NCI-H2081 treated with DMSO at 0.1 percent for 48 hours (cell line): ENCODE measurements at places on chromosomes 16 and 17.

DNA sequence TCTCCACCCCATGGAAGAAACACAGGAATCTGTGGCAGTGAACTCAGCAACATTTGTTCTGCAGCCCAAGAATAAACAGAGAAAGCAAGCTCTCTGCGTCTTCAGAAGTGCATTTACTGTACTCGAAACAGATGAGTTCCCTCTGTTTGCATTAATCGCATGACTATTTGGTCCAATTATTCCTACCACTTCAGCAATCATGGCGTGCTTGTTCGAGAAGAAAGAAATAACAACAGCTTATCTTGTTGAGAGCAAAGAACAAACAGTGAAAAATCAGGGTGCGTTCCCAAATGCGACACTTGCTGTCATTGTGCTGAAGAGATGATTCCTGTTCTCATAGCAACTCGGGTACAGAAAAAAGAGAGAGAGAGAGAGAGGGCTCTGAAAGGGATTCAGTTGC, 445.3 kb upstream of the MAF start:
- no peak for DNase-seq

- DNase-seq, result no peak
Measured at GRCh38 chr16:54657058-54657708, 273.5 kb upstream of the IRX5 start.

DNA sequence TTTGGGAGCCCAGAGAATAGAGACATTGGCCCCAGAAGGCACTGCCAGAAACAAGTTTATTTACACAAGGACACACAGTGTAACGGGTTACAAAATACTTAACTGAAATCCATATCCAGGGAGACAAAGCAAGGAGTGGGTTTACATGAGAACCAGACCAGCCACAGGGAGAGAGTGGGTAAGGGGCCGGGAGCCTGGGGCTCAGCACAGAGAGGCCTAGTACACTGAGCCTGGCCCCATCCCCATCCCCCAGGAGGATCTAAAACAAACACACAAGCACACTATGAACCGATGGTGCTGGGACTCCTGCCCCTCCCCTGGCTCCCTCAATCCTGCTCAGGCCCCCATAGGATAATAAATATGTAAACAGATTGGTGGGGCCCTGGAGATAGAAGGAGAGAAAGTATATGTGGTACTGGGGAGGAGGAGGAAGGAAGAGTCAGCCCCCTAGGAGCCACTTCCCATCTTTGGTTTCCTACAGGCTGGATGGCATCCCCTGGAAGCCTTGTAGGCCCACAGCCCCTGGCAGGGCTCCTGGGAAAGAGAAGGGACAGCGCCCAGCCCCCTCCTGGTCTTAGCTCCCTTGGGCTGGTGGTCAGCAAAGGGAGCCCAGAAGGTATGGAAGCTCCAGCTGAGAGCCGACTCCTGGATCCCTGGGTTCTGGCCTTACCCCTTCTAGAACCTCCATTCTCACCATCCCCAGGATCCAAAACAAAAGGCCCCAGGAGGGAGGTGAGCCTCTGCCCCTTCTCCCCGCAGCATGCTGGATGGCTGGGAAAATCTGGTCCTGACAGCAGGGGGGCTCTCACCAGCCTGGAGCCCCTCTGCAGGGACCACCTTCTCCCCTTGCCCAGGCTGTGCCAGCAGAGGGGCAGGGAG, 6.4 kb downstream of the G6PC3 start:
- no peak for DNase-seq

GRCh38 chr17:67746704-67747571, 29.2 kb downstream of the NOL11 start:
- no peak for DNase-seq

- no peak for DNase-seq
Measured at GRCh38 chr16:73066331-73066926, 18.5 kb upstream of the ZFHX3 start.

DNA sequence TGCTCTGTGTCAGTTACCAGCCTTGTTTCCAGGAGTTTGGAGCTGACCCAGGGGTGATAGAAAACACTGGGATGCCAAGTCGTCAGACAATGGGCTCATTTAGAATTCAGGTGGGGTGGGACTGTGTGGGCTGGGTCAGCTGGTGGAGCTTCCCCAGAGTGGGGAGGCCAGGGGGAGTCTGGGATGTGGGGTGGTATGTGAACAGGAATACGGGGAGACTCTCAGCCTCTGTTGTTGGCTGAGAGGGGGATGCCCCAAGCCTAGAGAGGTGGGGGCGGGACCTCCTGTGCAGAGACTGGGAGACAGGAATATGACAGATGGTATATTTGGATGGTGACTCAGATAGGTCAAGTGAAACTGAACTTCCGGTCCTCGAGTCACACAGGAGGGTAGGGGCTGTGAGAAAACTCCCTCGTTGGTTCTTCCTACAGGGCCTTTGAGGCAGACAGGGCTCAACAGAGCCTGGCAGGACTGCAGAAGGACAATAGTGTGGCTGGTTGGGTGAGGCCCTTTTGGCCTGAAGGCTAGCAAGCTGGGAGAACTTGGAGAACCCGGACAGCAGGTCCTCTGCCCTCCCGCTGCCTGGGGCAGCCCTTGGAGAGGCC, 23.7 kb downstream of the CDH1 start:
- no peak for DNase-seq

GRCh38 chr17:41101586-41102259, at the start of gene KRTAP4-16:
Gene KRTAP4-16, minus strand, starts transcription at chr17:41102209. Its CDS starts 0 bp downstream, at chr17:41102209.
- no peak for DNase-seq

DNA sequence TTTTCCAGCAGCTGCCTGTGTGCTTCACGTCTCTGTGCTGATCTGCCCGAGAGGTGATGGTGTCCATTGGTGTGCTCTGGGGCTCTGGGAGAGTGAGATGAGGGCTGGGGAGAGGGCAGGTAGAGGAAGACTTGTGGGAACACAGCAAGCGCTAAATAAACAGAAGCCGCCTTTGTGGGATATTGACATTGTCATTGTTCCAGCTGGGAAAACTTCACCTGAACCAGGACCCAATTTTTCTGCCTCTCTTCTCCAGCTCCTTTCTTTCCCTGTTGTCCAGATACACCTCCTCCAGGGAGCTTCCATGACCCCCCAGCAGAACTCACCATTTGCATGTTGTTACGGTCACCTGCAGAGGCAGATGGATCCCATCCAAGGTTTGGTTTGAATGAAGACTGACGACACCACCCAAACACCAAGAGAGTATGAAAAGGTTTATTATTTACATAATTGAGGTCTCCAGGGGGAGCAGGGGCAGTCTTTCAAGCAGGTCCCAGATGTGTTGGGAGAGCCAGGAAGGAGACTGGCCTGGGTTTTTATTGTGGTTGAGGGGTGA, 3.6 kb upstream of the ITGA3 start:
- DNase-seq, result peak; percentile 24

DNA sequence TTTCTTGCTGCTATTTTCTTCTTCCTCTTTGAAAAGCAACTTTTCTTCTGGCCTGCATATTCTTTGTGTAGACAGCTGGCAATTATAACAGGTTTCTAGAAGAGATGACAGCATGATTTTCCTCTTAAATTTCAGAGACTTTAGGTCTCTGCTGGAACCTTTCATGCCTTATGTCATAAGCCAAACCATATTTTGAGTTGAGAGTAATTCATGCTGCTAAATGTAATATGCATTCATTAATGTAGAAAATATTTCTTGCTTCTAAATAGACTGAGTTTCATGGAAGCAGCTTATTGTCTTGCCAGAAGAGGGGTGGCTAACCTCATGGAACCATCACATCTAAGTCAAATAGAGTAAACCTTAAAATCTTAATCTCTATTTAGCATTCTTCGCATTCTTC, 25.9 kb upstream of the ABCA9 start:
- no peak for DNase-seq

GRCh38 chr17:81808778-81809555, 5.0 kb downstream of the GCGR start:
- DNase-seq, result no peak

GRCh38 chr16:77068402-77068801, 122.6 kb upstream of the MON1B start:
- no peak for DNase-seq

- no peak for DNase-seq
Measured at GRCh38 chr17:6040504-6040903, 29.7 kb upstream of the WSCD1 start.

- DNase-seq, result peak; percentile 97
Measured at GRCh38 chr17:78979780-78980623, at the start of gene LGALS3BP. Gene LGALS3BP, minus strand, starts transcription at chr17:78979923. Its CDS starts 2,732 bp downstream, at chr17:78977191.

GRCh38 chr17:7220593-7221277, 997 bp downstream of the ACADVL start:
- no peak for DNase-seq

DNA sequence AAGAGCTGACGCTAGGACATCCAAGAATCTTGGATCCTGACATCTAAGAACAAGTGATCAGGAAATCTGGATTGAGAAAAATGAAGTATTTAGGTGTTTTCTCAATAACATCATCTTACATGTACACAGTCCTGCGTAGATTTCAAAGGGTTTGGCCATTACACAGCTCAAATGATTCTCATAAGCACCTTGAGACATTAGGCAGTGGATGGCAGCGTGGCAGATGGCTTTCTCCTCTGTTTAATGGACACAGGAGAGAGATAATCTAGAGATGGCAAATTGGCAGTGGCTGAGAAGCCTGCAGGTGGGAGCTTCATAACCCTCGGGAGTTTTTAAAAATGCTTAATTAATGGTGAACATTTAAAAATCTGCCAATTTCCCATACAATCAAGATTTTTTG, 137.5 kb downstream of the ZFHX3 start:
- no peak for DNase-seq

DNA sequence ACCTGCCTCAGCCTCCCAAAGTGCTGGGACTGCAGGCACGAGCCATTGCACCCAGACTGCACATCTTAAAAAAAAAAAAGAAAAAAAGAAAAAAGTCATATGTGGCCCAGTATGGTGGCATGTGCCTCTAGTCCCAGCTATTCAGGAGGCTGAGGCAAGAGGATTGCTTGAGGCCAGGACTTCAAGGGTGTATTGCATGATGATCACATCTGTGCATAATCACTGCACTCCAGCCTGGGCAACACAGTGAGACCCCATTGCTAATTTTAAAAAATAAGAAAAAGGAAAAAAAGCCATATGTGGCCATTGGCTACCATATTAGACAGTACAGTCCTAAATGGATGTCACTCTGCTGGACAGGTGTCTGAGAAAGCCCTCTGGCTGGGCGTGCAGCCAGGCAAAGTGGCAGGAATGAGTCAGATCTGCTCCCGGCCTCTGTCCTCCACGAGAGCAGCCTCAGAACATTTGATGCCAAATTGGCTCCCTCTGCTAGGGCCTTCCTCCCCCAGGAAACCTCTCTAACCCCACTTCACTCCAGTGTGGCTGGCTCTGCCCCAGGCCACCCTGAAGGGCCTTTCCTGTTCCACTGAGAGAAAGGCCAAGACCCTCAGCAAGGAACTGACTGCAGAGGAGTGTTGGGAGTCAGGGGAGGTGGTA, 14.7 kb downstream of the CA7 start:
- no peak for DNase-seq

- no peak for DNase-seq
Measured at GRCh38 chr16:51267681-51268080, 116.6 kb upstream of the SALL1 start.

DNA sequence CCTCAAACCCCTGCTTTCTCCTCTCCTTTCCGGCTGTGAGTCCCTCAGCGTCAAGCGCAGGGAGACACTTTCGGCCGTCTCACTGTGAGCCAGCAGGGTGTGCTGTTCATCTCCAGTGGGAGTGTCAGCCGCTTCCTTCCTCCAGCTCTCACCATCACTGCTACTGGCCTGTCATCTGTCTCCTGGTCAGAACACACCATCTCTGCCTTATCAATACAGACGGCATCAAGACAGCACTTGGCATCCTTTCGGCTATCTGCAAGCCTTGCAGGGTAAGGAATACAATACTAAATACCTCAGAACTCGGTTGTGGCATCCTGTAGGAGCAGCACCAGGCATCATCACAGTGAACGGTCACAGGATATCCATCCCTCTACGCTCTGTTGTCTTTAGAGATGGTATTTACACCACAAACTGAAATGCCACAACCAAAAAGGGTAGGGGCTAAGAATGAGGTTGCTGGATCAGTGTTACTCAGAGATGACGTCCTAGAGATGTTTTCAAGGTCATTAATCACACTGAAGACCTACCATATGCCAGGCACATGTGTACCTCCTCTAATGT, 20.7 kb upstream of the CMTM4 start:
- no peak for DNase-seq

- no peak for DNase-seq
Measured at GRCh38 chr16:49617016-49617629, 238.8 kb downstream of the ZNF423 start.

GRCh38 chr17:67615011-67615561, 102.7 kb upstream of the NOL11 start:
- DNase-seq, result no peak

GRCh38 chr17:80785477-80786178, 206.0 kb upstream of the CHMP6 start:
- DNase-seq, result no peak

- no peak for DNase-seq
Measured at GRCh38 chr16:77711775-77712174, 10.5 kb upstream of the NUDT7 start.

DNA sequence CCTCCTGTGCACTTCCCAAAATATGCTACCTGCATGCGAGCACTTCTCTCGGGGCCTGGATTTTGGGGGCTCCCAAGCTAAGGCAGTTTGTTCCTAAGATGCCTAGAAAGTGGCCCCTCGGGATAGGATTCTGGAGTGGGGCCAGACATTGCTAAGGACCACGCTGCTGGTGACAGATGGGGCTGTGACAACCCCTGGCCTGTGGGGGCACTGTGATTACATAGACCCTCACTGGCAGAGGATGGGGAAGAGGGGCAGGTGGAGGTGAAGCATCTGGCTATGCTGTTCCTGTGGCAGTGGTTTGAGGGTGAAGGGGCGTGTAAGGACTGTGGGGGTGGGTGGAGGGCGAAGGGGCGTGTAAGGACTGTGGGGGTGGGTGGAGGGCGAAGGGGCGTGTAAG, 128.4 kb downstream of the ENGASE start:
- no peak for DNase-seq

DNA sequence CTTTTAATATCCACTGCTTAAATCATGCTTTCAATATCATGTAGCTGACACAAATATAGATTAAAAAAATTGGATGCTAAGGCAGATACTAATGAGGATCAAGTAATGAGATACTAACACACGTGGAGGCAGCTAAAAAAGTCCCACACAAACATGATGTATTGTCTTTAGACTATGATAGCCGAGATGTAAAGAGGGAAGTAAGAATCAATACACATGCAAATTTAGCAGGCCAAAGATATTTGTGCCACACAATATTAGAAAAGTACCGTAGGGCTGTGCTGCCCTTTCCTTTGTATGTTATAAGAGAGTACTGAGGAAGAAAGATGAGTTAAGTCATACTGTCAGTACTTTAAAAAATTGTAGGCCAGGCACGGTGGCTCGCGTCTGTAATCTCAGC, 51.4 kb upstream of the STAC2 start:
- DNase-seq, result no peak
